T47D (cell line): ENCODE measurements at places on chromosomes 5 and 9.

DNA sequence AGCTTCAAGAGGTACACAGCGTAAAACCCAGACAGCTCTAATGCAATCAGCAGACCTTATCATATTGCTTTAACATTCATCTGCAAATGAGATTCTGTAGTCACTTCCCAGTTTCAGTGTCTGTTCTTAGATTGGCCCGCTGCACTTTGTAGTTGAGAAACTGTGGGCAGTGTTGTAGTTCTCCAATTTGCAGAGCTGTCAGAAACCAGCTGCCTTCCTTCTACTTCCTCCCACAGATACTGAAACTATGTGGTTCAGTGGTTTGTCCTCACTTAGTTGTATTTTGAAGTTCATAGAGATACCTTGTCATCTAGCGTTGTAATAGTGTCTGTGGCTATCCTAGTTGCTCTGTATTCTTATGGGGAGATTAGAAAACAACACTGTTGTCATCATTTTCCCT, 39.6 kb upstream of the TRIM36 start:
- no peak for DNase-seq

GRCh38 chr9:113131689-113132151, 19.1 kb upstream of the SLC31A2 start:
- no peak for DNase-seq

GRCh38 chr9:96460882-96461281, 10.9 kb downstream of the HABP4 start:
- no peak for DNase-seq

DNA sequence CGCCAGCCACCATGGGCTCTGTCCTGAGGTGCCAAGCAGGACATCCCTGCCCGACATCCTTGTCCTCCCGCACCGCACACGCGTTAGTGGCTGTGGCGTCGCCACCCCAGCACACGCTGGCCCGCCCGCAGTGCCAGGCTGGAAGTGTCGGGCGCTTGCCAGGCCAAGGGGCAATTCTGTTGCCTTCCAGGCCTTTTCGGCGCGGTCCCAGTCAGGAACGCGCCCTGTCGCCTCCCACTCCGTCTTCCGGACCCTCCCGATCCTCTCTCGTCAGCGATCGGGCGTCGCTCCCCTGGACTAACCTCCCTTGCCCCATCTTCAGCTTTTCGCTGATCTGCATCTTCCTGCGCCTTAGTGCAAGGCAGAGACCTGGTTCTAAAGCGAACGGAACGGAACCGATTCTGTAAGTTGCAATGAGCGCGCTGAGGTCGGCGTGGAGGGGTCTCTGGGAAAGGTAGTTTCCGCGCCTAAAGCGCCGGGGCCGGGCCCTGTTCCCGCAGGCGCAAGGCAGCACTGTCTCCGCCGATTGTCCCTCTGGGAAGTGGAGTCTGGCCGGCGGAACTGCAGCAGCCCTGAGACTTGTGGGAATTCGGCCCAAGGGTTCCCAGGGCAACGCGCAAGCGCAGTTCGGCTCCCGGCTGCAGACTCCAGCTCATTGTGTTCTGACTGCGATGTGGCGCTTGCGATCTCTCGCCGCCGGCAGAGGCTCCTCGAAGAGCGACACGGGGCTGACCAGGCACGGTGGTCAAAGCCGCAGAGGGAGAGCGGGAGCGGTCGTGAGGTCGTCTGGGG, at the start of gene ZNF454:
Gene ZNF454 (plus strand): TSS at position 630 of the 792 bp plus-strand sequence. CDS start 1,594 bp downstream, outside the sequence.
- DNase-seq, result peak; percentile 39

DNA sequence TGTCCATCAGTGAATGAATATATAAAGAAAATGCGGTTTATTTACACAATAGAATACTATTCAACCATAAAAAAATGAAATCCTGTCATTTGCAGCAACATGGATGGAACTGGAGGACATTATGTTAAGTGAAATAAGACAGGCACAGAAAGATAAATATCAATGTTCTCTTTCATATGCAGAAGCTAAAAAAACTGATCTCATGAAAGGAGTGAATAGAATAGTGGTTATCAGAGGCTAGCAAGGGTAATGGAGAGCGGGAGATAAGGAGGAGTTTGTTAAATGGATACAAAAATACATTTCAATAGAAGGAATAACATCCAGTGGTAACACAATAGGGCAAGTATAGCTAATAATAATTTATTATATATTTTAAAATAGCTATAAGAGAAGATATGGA, 65.0 kb downstream of the AGTPBP1 start:
- DNase-seq, result no peak
